ENCODE measurements at places on chromosomes 5 and 9.

- DNase-seq = no peak
These were observed 74.5 kb upstream of the SPINK5 start for GRCh38 chr5:147989239-147989638.

DNA sequence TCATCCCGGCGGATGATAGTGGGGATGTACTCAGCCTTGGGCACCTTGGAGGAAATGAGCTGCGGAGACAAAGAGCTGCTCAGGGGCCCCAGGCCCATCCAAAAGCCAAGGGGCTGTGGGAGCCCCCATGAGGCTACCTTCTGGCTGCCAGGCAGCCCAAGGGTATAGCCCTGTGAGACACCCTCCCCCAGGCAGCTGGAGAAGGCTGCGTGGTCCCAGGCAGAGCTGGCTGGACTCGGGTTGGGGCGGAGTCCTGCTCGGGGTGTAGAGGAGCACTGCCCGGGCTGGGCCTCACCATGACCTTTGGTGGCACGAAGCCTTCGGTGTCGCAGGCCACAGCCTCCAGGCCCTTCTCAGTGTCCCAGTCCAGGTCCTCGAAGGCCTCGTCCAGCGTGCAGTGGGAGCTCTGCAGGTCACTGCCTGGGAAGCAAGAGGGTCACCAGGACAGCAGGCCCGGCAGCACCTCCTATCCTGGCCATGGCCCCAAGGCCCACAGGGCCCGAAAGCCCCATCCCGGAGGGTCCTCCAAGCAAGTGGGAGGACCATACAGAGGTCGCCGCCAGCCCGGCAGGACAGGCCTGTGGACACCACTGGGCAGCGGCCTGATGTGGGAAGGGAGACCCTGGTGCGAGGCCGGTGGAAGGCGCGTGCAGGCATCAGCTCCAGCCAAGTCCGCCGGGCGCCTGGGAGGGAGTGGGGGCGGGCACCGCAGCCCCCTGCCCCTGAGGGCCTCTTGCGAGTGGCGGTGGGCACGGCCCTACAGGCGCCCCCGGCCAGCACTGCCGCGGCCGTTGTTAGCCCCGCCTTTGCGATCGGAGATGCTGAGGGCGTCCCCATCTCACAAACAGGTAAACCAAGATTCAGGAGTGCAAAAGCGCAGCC is 6.1 kb downstream of the NSMF start:
- DNase-seq = no peak

GRCh38 chr5:100799166-100799565 is 103.9 kb downstream of the ST8SIA4 start:
- DNase-seq = no peak

- no peak for DNase-seq
These were observed 66.2 kb downstream of the ARHGEF28 start for GRCh38 chr5:73692166-73692640.

DNA sequence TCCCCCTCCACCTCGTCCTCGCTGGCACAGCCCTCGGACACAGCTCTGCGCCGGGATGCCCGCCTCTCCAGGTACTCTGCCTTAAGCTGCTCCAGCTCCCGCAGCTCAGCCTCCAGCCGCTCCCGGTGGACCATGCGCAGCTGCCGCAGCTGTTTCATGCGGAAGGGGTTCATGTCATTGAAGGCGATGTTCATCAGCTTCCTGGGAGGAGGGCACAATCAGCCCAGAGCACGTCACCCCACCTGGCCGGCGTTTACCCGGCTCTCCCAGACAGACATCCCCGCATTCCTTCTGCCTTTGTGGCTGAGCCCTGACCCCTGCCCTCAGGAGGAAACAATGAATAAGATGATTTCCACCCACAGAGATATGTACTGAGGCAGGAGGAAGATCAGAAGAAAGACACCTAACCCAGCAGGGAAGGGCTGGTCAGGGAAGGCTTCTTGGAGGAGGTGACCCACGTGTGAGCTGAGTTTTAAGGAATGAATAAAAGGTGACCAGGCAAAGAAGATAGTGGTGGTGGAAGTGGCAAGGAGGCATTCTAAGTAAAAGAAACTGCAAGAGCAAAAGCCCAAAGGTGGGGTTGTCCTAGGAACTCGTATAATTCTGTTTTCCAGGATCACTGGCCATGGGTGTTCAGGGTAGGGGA is 7.1 kb upstream of the CORO2A start:
- DNase-seq = no peak

DNA sequence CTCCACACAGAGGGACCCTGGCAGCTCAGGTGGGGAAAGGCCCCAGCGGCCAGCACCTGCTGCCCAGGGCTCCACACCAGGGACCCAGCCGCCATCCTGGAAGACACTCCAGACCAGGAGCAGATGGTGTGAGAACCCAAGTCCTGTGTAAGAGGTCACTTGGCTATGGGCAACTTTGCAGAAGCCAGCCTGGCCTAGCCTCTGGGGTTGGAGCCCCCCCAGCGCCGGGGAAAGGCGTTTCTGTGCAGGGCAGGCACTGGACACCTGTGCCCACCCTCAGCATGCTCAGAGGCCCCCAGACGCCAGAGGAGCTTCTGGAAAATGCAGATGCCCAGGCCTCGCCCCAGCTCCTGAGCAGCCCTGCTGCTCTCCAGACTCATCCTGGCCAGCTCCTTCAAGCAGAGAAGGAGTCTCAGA is 34.0 kb downstream of the RASGEF1C start:
- DNase-seq = no peak

DNA sequence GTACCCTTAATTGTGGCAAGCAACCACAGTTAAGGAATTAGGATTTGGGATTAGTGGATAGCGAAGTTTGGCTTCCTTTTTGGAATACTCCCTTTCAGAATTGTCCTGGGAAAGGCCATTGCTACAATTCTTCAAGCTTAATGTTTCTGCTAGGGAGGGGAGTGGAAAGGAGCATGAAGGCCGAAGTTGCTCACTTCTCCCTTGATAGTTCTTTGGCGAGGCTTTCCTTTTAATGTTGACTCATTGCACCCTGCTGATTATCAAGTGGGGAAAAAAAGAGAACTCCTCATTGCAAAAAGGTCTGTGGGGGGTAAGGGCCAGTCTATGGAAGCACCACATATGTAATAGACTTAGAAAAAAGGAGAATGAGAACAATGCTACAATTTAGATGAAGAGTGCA is 30.7 kb downstream of the GRIN3A start:
- no peak for DNase-seq

GRCh38 chr9:8726692-8727091 is 927.1 kb upstream of the DMAC1 start:
- DNase-seq = no peak

DNA sequence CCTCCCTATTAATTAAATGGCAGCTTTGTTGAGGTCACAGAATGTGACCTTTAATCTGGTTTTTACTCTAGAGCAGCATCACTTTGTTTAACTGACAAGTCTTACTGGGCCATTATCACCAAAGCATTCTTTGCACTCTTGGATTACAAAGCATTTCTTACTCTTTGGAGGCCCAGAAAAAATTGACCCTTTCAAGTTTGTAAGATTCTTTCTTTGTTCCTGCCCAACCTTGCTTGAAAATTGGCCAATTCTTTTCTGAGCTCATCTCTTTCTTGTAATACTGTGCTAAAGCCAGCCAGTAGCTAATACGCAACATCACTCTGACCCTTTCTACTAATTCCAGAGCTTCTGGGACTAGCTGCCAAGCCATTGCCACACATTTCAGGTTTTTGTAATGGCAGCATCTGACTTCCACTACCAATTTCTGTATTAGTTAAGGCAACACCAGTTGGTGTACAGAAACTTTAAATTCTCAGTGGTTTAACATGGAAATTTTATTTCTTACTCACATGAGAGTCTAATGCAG is 131.6 kb downstream of the PRDM6 start:
- no peak for DNase-seq

- DNase-seq = no peak
These were observed 1057.8 kb upstream of the WWC1 start for GRCh38 chr5:167233507-167234220.

DNA sequence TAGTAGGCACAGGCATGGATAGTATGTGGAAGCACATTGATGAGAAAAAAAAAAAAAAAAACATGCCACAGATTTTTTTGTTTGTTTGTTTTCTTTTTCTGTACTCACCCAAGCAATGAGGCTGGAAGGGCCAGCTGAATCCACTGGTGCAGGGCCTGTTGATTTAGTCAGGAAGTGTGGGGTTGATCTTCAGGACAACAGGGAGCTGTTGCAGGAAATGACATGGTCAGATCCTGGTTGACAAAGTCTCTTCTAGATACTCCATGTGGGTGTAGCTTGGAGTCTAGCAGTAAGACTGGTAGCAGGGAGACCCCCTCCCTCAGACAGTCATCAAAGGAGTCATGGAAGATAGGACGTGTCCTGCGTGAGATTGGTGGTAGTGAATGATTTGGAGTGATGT is 191.8 kb downstream of the PAPPA start:
- no peak for DNase-seq

GRCh38 chr5:34656001-34656699 is at the start of gene RAI14:
TSS of gene RAI14 (plus strand) at chr5:34656328. CDS start at chr5:34686920, 30,592 bp downstream.
- no peak for DNase-seq

- no peak for DNase-seq
These were observed 356.5 kb downstream of the CDH12 start for GRCh38 chr5:22496666-22497065.

DNA sequence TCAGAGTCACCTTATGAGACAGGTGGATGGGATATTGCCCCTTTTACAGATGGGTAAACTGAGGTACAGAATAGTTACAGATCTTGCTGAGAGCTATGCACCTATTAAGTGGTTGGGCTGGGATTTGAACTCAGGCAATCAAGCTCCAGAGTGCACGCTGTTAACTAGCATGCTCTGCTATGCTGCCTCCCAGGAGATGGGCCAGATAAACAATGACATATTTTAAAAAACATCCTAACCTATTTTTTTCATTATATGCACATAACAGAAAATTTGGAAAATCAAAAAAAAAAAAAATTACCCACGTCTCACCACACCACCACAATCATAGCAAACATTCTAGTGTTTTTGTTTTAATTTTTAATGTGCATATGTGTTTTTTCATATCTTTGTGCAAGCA is 123.4 kb upstream of the STC2 start:
- no peak for DNase-seq

DNA sequence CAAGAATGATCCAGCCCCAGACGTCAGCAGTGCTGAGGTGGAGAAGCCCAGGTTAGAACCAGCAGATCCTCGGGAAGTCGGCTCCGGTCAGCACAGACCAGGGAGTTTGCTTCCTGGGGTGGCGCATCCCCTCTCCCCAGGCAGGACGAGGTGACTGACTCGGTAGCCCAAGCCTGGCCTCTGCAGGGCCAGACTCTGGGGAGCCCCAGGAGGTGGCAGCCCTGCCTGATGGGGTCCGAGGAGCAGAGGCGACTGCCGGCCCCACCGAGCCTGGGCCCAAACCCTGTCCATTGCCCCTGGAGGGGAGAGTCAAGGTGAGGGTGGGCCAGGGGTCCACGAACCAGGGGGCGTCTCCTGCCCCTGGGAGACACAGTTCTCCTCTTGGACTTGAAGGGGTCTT is 52.9 kb upstream of the SARDH start:
- no peak for DNase-seq

All from stimulated activated CD8-positive, alpha-beta memory T cell treated with anti-CD3 and anti-CD28 coated beads, Interleukin-12 subunit alpha, Interleukin-12 subunit beta, amount 100 ng/mL, for 1 hour (primary cell).